NCI-H510A treated with DMSO at 0.1 percent for 48 hours (cell line): ENCODE measurements at places on chromosomes 5 and 9.

- no peak for DNase-seq
Measured at GRCh38 chr5:76145945-76146344, 62.8 kb downstream of the SV2C start.

- DNase-seq = no peak
Measured at GRCh38 chr9:13750061-13750460, 470.6 kb upstream of the MPDZ start.

- DNase-seq = no peak
Measured at GRCh38 chr9:79709743-79710674, 138.2 kb downstream of the TLE4 start.

DNA sequence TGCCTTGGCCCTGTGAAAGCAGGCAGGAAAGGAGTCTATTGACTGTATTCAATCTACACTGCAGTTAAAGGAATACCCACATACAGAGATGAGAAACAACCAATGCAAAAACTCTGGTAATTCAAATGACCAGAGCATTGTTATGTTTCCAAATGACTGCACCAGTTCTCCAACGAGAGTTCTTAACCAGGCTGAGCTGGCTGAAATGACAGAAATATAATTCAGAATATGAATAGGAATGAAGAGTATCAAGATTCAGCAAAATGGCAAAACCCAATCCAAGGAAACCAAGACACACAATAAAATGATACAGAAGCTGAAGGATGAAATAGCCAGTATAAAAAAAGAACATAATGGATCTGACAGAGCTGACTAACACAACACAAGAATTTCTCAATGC, 119.1 kb downstream of the HTR4 start:
- DNase-seq = no peak

DNA sequence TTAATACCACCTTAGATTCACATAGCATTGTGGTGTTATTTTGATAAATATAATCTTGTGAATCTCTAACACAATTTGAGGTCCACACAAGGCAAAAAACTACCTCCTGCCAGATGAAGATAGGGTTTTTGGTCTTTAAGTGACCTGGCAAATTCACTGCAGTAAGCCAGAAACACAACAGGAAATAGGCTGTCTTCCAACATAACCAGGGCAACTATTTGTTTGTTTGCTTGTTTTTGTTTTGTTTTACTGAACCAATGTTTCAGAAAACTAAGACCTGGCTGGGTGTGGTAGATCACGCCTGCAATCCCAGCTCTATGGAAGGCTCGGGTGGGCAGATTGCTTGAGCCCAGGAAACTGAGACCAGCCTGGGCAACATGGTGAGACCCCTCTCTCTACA, 95.5 kb downstream of the USP20 start:
- no peak for DNase-seq

GRCh38 chr9:128482186-128482585, 22.3 kb upstream of the GLE1 start:
- DNase-seq = no peak

DNA sequence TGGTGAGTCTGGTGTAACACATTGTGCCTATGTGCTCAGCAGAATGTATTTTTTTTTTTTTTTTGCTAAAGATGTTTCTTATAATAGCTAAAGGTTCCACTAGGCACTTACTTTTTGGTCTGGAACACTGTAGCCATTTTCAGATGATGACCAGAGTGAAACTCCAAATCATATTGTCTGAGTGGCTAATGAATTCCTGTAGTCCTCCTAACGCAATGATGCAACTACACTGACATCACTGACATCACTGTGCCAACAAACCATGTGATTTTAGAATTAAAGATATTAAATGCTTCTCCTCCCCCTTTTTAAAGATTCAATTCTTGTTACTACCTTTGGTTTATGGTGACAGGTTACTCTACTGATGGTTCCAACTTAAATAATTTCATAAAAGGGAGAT, 28.8 kb downstream of the JAKMIP2 start:
- DNase-seq = no peak

DNA sequence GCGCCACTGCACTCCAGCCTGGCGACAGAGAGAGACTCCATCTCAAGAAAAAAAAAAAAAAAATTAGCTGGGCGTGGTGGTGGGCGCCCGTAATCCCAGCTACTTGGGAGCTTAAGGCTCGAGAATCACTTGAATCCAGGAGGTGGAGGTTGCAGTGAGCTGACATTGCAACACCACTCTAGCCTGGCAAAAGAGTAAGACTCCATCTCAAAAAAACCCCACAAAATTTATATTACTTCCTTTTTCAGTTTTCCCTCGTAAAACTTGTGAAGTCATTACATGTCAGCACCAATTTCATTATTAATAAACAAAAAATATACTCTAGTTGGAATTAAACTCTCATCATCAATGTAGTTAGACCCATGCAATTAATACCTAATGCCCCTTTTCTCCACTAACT, 43.9 kb downstream of the SHLD3 start:
- DNase-seq = no peak

- DNase-seq = no peak
Measured at GRCh38 chr9:128651798-128652197, 4.8 kb downstream of the DYNC2I2 start.

DNA sequence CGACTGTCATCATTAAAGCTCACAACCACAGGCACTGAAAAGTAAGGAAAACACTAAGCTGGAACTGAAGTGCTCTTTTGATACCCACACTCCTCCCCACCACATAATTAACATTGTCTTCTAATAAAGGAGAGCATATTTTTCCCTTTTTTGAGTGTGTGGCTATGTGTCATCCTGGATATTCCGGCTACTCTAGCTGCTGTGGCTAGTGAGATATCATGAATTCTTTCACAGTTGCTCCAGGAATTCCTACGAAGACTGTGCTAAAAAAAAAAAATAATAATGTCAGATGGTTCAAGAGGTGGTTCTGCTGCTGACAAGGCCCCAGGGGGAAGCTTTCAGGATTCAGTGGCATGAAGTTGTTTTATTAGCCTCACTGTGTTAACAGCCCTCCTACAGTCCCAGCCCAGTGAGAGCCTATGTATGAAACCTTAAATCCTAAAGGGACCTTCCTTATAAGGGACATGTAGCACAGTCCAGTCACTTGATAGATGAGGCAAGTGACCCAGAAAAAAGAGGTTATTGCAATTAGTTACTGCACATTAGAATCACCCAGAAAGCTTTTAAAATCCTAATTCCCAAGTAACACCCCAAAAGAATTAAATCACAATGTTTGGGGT, 46.6 kb downstream of the TMEM252 start:
- no peak for DNase-seq

GRCh38 chr9:35357116-35357515, 132.8 kb upstream of the RUSC2 start:
- no peak for DNase-seq

DNA sequence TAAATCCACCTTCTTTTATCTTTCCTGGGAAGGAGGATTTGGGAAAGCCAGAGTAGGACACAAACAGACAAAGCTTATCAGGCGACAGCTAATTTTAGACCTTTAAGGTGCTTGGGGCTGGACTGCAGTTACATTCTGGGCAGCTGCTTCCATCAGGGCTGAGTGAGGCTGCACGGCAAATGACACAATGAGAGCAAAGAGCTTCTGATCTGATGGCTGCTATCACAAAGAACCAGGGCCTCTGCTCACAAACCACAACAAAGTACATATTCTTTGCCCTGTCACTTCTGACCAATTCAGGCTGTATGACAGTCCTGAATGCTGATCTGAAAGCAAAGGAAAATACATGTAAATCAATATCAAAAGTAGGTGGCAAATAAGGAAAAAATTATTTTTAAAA, 93.1 kb downstream of the MRPS27 start:
- no peak for DNase-seq

GRCh38 chr9:89452561-89452960, 45.4 kb downstream of the SEMA4D start:
- no peak for DNase-seq
